ENCODE measurements at places on chromosomes 12 and 14.

- DNase-seq = no peak
These were observed 767 bp upstream of the CCNT1 start for GRCh38 chr12:48717252-48717695.

DNA sequence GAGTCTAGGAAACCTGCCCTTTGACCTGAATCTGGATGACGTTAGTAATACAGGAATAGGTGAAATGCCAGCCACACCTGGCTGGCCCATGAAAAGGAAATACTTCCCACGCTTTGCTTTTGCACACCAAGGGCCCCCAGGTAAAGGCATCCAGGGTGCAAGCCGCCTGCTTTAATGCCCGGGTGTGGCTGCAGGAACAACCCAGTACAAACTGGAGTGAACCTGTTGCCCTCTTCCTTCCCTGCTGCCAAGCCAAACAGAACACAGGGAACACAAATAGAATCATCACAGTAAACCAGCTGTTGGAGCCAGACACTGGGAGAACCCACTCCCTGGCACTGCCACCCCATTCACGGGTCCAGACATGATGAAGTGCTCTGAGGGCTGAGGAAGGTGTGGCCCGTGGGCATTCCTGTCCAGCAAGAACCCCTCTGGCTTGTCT lies 24.2 kb upstream of the FOS start:
- no peak for DNase-seq

- DNase-seq = no peak
These were observed 101.2 kb downstream of the PAPLN start for GRCh38 chr14:73338551-73338950.

- DNase-seq = no peak
These were observed 751 bp downstream of the PSMB5 start for GRCh38 chr14:23033801-23034497.

DNA sequence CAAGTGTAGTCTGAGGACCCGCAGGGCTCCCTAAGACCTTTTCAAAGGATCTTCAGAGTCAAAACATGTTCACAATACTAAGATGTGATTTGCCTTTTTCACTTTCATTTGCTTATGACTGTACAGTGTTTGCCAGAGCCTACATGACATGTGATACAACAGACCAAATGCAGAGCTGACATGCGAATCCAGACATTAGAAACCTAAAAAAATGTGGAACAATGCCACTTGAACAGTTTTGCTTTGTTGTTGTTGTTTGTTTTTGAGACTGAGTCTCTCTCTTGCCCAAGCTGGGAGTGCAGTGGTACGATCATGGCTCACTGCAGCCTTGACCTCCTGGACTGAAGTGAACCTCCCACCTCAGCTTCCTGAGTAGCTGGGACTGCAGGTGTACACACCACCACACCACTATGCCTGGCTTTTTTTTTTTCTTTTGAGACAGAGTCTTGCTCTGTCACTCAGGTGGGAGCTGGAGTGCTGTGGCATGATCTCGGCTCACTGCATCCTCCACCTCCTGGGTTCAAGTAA lies 5.3 kb upstream of the RAB35 start:
- no peak for DNase-seq

- no peak for DNase-seq
These were observed 634.1 kb downstream of the FSCB start for GRCh38 chr14:43872752-43873655.

DNA sequence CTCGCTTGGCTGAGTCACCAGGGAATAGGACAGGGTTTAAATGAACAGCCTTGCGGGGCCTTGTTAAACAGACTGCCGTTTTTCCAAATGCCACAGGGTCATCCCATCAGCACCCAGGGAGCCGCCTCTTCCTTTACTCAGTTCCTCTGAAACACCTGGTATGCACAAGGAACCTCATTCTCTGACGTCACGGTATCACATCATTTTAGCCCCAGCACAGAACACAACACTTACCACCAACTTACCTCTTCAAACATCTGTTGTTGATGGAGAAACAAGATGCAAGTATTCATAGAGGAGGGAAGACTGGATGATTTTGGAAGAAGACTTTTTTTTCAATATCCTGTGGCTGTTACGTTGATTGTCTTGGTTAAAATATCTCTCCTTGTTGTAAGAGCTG lies 535.3 kb upstream of the TMEM132C start:
- no peak for DNase-seq

DNA sequence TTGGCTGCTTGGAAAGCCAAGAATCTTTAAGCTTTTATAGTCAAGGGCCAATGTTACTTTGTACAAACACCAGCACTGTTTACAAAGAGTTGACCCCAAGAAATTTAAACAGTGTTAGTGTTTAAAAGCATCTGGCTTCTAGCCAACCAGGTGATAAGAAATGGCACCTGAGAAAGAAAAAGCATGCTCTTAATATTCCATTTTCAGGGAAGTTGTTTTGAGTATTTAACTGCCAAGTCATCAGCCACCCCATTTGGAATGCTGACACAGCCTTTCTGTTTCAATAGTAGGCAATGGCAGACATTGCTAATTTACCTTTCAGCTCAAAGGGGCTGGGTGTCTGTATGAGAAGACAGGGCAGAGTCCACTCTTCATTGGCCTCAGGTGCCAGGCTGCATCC lies 3.7 kb upstream of the SLC35F4 start:
- DNase-seq = no peak

- DNase-seq = no peak
These were observed 1.3 kb downstream of the CHGA start for GRCh38 chr14:92924247-92924646.

DNA sequence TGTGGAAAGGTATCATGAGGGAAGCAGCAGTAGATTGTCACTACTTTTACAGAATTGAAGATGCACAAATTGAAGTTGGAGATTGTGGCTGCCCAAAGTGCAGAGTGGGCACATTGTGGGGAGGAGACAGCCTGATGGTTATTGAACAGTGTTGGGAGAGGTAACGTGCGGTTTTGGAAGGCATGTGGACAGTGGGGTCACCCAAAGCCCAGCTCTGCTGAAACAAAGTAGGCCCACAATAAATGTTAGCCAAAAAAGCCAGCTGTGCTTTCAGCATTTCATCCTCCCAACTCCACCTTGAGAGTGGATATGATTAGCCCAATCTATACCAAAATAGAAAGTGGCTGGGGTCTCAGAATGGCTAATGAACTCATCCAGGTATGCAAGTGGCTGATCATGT lies 96.7 kb downstream of the TMX1 start:
- DNase-seq = no peak

- no peak for DNase-seq
These were observed 1532.3 kb upstream of the TMEM132C start for GRCh38 chr12:126734710-126735109.

DNA sequence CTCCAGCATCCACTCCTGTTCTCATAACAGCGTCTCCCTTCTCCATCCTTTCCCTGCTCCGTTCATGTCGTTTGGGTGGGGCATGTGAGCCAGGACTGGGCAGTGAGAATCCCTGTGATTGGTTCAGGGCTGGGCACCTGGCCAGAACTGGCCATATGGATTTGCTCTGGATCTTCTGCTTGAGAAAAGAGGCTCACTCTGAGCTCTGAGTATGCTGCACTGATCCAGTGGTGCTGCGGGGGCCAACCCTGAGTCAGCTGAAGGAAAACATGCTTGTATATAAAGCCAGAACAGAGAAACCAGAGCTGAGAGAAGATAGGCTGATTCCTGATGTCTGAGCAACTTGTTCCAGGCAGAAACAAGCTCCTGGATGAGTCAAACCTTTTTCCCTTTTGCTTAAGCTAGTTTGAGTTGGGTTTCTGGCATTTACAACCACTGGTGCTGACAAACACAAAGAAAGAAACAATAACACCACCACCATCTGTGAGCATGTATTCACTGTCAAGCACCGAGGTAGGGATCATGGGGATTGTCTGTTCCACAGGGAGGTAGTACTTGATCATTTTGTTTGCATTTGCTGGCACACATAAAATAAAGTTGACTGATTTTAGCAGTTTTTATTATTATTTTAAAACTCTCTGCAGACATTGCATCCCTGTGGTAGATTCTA lies 14.0 kb upstream of the HPD start:
- no peak for DNase-seq

DNA sequence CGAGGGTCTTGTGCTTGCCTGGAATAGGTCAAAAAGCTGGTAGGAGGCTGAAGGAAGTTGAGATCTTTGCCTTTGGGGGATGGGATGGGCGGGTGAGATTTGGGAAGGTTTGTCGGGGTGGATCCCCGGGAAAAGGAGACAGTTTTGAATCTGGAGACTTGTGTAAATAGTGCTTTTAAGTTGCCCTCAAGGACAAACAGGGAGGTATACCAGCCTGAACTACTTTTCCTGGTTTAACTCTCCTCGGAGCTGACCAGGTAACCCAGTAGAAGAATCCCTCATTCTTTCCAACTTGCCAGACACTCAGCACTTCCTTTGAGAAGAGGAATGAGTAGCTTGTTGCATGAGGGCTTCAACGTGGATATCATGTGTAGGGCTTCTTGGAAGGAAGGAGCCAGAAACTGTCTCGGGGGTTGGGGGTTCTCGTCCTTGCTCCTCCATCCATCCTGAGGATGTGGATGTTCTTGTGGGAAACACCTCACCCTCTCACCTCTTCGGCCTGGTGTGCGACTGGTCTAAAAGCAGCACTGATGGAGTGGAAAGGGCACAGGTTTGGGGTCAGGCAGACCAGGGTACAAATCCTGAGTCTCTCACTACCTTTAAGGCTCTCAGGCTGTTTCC lies 1.9 kb downstream of the TEAD4 start:
- DNase-seq = no peak

GRCh38 chr12:101051901-101052550 lies 158.0 kb downstream of the SLC5A8 start:
- no peak for DNase-seq

DNA sequence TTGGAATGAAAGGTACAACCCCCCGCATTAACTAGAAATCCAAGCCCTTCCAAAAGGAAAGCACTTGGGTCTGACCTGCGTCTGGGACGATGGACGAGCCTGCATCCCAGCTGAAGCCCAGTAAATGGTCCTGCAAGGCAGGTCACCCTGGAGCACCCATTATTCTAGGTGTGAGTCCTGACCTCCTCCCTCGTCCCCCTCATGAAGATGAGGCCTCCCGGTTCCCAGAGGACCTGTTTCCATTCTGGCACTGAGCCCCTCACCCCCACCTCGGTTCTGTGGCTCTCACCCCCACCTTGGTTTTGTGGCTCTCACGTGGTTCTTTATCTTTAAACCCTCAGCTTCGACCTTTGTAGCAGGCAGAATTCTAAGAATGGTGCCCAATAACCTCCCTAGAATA lies 7.3 kb downstream of the IFI27 start:
- peak; percentile 35 for DNase-seq

GRCh38 chr14:37512173-37512572 lies 82.9 kb downstream of the FOXA1 start:
- no peak for DNase-seq
